ENCODE measurements at places on chromosomes 13 and 19.
A peak's percentile ranks its signal among the peaks of the same experiment; 100 is the strongest.

DNA sequence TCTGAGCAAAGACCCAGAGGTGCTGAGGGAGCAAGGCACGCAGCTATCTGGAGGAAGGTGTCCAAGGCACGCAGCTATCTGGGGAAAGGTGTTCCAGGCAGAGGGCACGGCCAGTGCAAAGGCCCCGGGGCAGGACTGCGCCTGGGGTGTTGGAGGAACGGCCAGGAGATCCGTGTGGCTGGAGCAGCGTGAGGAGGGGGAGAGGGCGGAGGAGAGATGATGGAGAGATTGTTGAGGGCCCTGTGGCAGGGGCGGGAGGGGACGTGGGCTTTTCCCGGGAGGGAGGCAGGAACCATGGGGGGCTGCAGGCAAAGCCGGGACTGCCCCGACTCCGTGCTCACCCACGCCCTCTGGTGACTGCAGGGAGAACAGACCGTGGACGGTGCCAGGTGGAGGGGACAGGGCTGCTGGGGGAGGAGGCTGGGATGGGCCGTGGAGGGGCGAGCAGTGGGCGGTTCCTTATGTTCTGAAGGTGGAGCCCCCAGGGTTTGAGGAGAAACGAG, 13.3 kb upstream of the MISP start:
- DNase-seq: peak; percentile 17

DNA sequence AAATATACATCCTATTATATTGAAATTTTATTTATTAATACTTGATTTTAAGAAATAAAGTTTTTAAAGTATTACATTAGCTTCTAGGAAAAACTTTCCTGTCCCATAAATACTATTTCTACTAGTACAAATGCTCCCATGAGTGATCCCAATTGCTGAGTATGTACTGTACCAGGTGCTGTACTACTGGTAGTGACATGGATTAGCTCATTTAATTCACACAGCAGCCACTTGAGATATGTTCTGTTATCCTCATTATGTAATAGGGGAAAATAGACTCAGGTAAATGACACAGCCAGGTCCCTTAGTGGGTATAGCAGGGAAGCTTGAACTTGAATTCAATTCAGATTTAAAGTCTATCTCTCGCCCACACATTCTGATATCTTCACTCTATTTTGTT, 363.1 kb downstream of the FGF14 start:
- DNase-seq: no peak

DNA sequence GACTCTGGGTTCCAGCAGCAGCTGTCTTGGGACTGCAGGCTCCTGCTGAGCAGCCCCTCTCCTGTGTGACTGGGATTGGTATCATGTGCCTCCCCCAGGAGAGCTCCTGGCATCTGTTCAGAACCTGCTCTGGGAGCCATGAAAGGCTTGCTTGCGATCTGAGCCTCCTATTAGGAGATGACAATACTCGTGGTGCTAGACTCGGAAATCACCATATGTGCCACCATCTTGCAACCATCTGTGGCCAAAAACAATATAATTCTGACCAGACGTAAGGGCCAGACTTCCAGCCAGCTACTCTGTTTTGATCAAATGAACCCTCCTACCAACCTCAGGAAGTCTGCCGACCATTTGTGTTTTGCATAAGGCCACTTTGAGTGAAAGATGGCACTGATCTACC, 484.7 kb downstream of the IRS2 start:
- no peak for DNase-seq

DNA sequence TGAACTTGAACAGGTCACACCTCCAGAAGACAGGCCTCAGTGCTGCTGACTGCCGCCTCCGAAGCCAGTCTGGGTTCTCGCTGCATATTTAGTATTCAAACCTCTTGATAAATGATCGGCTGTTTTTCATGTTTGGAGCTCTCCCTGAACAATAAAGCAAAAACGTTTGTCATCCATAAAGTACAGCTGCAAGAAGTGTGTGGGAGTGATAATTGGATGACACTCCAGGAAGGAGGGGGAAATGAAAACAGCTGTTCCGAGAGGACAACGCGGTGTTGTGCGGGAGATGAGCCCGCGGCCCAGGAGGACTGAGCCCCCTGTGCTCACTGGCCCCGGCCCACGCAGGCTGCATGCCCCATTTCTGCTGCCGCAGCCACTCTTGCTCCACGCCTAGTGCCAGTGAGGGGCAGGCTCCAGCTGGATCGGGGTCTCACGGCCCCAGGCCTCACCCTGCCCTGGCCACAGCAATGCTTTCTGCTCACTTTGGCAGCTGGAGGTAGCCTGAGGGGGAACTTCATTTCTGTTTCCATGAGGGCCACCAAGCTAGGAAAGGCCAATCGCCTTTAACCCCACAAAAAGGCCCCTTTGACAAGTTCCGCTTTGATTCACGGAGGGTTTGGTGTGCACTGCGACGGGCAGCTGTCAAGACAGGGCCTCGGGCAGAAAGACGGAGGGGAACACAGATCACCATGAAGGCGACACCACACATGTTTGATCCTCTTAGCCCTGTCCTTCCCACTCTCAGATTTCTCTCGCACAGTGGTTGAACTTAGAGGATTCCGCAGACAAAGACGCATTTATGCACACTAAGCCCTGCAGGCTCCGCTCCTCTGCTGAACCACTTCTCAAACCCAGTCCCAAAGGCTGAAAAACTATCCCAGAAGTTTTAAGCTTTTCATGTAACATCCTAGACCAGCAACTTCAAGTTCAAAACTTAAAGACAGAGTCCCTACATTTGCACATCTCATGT, 537.6 kb downstream of the EFNB2 start:
- DNase-seq: no peak

DNA sequence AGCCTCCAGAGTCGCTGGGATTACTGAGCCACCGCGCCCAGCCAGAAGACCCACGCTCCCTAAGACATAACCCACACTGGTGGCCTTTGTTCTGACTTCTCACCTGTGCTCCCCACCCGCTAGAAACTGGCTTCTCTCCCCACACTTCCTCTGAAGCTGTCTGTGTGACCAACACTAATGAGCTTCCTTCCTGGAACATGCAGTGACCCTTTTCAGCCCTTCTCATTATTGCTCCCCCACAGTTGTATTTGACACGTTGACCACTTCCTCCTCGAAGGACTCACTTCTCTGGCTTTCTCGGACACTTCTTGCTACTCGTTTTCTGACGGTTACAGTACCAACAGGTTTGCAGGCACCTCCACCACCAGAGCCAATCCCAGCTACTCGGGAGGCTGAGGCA, 10.9 kb downstream of the NCR1 start:
- no peak for DNase-seq

GRCh38 chr19:41649827-41650226, 23.0 kb upstream of the CEACAM4 start:
- no peak for DNase-seq

DNA sequence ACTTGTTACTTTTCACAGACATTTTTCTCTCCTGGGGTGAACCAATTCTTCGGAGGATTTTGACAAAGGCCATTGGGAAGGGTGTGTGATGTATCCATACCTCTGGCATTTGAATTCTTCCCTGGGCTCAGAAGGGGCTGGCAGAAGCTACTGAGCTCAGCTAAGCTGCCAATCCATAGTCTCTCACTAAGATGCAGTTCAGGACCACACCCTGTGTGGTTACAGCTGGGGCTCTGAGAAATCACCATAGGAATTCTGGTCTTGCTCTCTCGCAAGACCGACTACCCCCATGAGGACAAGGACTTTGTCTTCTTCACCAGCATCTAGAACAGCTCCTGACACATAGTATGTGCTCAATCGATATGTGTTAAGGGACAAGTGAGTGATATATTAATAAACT, 6.0 kb downstream of the C13orf42 start:
- no peak for DNase-seq

- DNase-seq: no peak
Observed at GRCh38 chr13:20544201-20544923, 18.7 kb upstream of the CRYL1 start.

- DNase-seq: no peak
Observed at GRCh38 chr19:4496304-4496703, 22.0 kb downstream of the PLIN4 start.

- no peak for DNase-seq
Observed at GRCh38 chr13:46905249-46905648, 8.4 kb upstream of the HTR2A start.

DNA sequence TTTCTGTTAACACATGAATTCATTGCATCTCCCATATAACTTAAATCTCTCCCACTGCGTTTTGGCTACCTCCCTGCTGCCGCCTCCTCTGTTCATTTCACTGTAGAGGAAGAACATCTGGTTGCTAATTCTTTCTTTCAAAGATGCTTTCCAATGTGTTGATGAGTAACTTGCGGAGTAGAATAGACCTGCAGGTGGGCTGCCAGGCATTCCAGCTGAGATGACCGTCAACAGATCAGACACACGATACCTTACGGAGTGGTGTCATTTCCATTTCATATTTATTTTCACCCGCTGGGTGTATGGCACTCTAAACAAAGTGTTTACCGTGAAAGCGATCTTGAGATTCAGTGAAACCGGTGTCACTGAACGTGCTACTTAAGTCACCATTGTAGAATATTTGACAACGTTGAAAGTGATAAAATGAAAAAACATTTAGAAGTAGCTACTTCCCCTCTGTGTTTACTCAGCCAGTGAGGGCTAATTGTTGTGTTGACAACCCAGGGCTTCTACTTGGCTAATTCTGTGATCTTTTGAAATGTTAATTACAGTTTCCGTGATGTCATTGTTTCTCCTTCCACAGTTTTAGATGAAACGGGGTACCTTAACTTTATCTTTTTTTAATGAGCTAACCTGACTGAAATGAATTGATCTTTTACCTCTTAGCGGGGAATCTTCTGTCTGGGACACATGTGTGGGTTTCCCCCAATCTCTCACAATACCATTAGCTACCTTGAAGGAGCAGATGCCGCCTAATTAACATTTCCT, 228.5 kb upstream of the ARGLU1 start:
- DNase-seq: peak; percentile 97

GRCh38 chr19:13206587-13206986, 56.4 kb downstream of the IER2 start:
- DNase-seq: no peak

DNA sequence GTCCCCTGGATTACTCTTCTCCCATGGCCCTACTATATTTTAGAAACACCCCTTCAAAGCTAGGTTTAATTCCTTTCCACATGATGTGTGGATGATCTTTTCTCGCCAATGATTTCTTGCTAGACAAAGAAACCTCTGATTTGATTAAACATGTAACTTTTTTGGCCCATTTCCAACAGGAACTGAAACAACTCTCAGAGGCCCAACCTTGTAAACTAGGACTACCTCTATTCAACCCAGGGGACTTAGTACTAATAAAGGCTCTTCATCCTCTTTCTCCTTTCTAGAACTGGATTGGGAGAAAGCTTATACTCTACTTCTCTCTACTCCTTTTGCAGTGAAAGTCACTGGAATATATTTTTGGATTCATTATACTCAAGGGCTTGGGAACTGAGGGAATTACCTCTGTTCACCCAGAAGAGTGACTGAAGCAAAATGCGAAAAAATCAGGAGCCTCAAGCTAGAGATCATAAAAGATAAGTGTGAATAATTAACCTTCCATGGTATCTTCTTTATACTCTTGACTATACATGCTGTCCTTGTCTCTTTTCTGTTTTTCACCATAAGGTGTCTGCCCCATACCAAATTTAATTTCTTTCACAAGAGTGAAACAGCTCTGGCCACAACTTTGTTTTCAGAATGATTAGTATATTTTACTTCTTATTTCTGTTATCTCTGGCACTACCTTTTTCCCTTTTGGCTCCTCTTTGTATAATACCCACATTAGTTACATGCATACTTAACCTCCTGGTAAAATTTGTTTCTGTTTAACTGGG, 977.6 kb downstream of the SLITRK5 start:
- no peak for DNase-seq

- DNase-seq: no peak
Observed at GRCh38 chr19:46728693-46729339, 11.9 kb upstream of the PRKD2 start.

DNA sequence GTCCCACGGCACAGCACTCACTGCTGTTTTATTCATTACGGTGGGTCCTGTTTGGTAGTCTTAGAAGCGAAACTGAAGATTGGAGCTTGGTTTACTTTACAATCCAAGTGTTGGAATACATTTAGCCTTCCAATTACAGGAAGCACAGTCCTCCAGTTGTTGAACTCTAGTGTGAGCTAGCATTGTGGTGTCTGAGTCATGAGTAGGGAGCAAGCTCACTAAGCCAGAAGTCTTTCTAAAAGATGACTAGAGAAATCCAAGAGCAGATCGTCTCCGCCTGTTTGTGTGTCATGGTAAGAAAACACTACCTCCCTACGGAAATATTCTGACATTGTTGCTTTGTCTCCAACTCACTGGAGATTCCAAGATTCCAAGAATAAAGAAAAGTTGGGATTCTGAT, 10.1 kb upstream of the SHISA2 start:
- no peak for DNase-seq

DNA sequence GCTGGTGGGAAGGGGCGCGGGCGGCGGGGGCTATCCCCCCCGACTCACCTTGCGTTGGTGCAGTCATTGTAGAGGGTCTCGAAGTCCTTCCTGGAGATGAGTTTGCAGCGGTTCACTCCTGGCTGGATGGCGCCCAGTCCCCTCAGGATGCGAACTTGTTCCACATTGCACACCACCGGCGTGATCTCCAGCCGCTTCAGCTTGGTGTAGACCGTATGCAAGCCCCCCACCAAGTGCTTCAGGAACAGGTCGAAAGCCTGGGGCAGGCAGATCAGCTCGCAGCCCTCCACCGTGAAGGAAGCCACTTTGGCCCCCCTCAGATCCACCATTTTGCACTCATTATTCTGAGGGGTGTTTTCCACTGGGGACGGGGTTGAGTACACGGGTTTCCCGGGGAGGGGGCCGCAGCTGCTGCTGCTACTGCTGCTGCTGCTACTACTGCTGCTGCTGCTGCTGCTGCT, 1.1 kb downstream of the DACH1 start:
- no peak for DNase-seq

GRCh38 chr19:2867025-2867991, at the start of gene ZNF556:
Gene ZNF556 (plus strand): TSS chr19:2867335. CDS start chr19:2867422, 87 bp downstream.
- DNase-seq: no peak

DNA sequence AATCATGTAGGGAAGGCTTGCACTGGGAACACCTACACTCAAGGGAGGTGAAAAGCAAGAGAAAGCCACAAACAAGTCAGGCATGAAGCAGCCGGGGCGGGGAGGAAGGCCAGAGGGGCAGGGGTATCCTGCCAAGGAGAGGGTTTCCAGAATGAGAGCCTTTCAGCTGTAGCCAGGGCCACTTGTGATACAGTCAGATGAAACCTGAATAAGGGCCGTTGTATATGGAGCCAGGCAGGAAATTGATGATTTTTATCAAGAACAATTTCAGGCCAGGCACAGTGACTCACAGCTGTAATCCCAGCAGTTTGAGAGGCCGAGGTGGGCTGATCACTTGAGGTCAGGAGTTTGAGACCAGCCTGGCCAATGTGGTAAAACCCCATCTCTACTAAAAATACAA, 4.4 kb downstream of the TRPM4 start:
- no peak for DNase-seq

GRCh38 chr13:30708541-30708940, 26.8 kb upstream of the ALOX5AP start:
- DNase-seq: no peak

- DNase-seq: no peak
Observed at GRCh38 chr13:35796623-35797022, 320.1 kb upstream of the MAB21L1 start.

Data from iPS DF 19.7 (cell line).